NCI-H2081 (cell line): ENCODE measurements at places on chromosomes 2 and 18.

- DNase-seq = no peak
Observed at GRCh38 chr2:60400462-60401246, 152.8 kb downstream of the BCL11A start.

DNA sequence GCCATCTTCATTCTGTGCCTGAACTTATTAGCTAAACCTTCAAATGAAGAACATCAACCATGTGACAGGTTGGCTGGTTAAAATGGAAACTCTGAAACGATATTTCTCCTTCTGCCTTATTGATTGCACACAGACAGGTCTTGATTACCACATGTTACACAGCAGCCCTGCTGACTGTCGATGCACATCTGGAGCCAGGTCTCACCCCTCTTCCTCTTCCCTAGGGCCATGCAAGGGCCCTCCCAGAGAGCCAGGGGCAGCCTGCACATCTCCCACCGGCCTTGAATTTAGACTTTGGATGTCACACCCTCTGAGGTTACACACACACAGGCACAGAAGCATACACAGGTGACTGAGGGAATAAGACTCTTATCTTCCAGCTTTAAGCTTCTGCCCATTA, 45.1 kb downstream of the TMEM178A start:
- no peak for DNase-seq

- no peak for DNase-seq
Observed at GRCh38 chr18:8870528-8870927, 165.2 kb downstream of the MTCL1 start.

- no peak for DNase-seq
Observed at GRCh38 chr2:99422599-99422998, 67.2 kb downstream of the REV1 start.

DNA sequence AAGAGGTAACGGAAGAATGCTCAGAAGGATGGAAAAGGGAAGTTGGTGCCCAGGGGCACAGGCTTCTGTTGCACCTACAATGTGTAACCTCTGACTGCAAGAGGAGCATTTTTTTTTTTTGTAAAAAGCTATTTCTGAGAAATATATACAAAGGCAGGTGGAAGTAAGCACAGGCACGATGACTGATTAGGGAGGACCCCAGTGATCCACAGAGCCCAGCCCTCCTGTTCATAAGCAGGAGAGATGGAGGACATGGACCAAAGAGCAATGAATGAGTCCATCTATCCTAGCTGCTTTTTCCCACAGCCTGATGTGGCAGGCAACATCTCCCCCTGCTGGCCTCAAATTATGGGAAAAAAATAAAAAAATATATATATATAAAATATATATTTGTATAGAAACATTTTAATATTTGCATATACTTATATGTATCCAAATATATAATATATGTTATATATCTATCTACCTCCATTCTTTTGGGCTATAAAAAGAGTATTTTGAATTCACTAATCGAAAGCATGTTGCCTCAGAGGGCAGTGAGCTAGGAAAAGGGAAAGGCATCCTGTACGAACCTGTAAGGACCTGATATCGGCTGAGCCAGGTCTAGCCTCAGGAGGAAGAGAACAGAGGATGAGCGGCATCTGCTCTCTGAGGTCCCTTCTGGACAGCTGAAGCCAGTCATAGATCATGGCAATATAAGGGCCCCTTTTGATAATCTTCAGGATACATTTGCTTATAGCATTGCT, 166.0 kb upstream of the STK17B start:
- DNase-seq = peak; percentile 24

DNA sequence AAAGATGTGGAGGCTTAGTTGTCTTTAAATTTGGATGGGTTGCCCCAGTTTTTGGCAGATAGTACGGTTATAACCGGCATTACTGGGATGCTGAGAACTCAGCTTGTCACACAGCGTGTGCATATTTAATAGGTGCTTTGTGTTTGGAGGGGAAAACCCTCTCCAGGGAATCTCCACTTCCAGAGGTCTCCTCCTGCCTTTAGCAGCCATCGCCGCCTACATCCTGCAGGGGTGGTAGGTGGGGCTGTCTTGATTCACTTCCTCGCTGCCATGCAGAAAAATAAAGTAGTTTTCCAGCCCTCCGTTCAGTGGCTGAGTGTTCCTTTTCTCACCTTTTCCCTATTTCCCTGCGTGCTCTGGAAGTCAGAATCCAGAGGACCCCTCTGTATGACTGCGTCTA, 76.4 kb downstream of the ITGB1BP1 start:
- no peak for DNase-seq
